ENCODE measurements at places on chromosomes 7 and 10.

DNA sequence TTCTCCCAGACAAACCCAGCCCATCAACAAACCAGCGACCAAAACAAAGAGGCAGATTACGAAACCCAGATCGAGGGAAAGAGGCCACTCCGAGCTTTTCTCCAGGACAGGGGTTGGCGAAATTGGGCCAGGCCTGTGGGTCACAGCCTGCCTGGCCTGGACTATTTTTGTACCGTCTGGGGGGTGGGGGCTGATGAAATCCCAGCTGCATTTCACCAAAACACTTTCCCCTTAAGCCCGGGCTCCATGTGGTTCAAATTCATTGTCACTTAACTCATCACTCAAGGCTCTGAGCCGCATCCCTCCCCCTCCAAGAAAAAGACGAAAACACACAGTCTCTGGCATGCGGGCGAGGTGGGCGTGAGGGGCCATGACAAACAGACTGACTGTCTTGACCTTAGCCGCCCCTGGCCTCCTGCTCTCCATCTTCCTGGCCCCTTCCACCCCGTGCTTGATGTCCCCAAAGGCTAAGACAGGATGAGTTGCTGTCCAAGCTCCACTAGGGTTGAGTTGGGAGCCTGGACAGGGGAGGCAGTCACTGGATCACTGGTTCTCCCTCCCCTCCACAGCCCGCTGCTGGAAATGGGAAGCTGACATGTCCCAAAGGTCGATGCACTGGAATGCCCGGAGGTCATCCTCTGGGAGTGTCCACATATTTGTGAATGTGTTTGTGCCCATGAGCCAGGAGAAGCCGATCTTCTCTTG, 19.2 kb downstream of the TMEM270 start:
- no peak for DNase-seq

- no peak for DNase-seq
Measured at GRCh38 chr10:44292390-44293002, 92.4 kb downstream of the CXCL12 start.

GRCh38 chr7:74485611-74486010, 31.9 kb downstream of the GTF2IRD1 start:
- no peak for DNase-seq

GRCh38 chr10:43796781-43797180, 148.1 kb upstream of the ZNF32 start:
- DNase-seq: no peak

DNA sequence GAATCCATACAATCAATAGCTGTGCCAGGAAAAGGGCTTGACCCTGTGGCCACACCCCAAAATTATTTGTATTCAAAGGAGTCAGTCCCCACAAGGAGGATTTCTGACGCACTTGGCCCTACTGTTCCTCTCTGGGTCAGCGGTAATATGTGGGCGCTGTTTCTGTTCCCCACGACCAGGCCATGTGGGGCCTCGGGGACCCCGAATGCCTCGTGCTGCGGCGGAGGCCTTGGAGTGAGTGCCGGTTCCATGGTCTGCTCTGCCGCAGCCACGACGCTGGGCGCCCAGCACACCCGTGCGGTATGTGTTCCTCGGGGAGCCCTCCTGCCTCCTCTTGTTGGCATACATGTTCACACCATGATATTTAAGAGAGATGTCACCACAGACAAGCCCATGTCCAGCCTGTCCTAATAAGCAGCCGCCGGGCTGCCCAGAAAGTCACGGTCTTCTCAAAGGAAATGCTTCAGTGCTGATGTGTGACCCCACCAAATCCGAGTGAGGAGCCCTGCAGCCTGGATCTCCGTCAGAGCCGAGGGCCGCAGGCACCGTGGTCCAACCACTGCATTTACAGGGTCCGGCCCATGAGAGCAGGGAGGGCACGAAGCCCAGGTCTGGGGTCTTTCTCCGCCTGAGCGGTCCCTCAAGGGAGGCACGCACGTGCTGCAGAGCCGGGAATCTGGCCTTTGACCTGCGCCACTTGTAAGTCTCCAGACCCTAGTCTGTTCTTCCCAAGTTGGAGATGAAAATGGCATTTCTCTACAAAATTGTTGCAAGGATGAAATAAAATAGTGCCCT, 36.0 kb downstream of the EN2 start:
- DNase-seq: no peak

- no peak for DNase-seq
Measured at GRCh38 chr7:23284871-23285270, 14.3 kb upstream of the MALSU1 start.

Measured in HEK293T (cell line).